ENCODE measurements at places on chromosomes 12 and 14.

DNA sequence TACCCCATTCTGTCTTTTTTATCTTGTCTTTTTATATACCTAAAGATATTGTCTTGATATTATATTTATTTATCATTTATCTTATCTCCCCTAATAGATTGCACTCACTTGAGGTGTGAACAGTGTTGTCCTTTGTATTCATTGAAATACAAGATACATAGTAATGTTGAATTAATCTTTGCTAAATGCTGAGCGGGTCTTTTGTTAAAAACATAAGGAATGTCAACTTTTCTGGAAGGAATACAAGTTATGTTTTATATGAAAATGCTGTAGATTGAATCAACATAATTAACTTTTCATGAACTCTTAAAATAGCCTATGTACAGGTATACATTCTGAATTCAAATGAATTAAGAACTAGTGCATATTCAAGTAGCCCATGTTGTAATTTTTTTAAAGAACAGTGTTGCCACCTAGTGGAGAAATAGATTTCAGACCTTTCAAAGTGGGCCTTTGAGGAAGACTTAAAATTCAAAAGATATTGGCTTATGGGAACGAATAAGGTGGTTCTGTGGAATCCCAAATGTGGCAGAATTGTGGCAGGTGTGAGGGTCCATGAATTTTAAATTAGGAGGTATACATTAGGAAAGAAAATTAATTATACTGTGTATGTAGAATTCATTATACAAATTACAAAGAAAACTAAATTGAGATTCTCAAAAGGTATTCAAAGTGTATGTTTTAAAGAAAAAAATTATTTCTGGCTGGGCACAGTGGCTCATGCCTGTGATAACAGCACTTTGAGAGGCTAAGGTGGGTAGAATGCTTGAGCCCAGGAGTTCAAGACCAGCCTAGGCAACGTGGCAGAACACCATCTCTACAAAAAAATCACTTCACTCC, 19.1 kb downstream of the BBOF1 start:
- DNase-seq: no peak

DNA sequence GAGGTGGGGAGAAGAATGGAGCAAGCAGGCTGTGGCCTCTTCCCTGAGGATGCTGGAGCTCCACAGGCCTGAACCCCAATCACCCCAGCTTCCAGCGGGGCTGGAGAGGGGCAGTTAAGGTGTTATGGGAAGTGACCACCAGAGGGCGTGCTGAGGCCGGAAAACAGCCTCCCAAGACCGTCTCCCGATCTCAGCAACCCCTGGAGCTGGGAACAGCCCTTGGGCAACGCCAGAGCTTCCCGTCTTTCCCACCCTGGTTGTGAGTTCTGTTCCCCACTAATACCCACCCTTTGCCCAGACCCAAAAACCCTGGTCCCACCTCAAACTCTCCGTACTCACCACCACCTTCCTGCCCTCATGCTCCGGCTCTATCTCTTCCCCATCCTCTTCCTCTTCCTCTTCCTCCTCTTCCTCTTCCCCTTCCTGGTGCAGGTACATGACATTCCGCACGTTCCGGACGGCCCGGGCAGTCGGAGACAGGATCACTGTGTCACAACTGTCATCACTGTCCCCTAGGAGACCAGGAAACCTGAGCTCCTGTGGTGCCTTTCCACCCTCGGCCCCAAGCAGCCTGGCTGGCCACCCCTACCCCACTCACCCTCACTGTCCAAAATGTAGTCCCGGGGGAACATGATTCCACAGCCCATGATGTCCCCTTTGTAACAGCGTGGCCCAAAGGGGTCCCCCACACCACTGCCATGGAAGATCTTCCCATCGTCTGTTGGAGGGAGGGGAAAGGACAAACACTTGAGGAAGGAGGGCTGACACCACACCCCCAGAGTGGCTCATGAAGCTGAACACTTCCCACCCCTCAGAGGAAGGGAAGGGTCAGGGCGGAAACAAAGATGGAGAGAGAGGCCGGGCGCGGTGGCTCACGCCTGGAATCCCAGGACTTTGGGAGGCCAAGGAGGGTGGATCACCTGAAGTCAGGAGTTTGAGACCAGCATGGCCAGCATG, 12.9 kb downstream of the SPRYD3 start:
- peak; percentile 44 for DNase-seq

GRCh38 chr12:64265839-64266238, 43.7 kb upstream of the KICS2 start:
- no peak for DNase-seq

DNA sequence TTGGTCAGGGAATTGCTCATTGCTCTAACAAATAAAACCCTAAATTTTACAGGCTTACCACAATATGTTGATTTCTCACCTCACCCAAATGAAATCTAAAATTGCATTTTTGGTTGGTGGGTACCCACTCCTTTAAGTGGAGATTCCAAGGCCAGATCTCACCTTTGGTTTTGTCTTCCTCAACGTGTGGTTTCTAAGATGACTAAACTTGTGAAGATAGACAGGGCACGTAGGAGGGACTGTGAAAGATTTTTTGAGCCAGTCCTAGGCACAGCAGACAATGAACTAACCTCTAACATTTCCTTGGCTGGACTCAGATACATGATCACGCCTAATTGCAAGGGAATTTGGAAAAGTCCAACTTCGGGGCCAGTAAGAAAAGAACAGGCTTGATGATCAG, 1003.9 kb downstream of the FLRT2 start:
- DNase-seq: no peak

DNA sequence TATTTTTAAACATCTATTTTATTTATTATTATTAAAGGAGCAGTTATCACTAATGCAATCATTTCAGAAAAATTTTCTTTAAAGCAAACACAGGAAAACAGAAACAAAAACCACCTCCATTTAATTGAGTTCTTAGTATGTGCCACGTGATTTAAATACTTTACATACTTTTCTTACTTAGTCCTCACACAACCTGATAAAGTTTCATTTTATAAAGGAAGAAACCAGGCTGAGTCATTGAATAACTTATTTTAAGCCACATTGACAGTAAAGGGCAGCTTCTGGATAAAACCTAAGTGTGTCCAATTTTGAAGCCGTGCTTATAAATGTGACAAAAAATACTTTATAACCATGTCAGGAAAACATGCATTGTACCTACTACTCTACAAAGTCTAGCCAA, 57.1 kb upstream of the PCED1B start:
- no peak for DNase-seq

- DNase-seq: no peak
Observed at GRCh38 chr12:70268972-70269371, 25.7 kb downstream of the CNOT2 start.

DNA sequence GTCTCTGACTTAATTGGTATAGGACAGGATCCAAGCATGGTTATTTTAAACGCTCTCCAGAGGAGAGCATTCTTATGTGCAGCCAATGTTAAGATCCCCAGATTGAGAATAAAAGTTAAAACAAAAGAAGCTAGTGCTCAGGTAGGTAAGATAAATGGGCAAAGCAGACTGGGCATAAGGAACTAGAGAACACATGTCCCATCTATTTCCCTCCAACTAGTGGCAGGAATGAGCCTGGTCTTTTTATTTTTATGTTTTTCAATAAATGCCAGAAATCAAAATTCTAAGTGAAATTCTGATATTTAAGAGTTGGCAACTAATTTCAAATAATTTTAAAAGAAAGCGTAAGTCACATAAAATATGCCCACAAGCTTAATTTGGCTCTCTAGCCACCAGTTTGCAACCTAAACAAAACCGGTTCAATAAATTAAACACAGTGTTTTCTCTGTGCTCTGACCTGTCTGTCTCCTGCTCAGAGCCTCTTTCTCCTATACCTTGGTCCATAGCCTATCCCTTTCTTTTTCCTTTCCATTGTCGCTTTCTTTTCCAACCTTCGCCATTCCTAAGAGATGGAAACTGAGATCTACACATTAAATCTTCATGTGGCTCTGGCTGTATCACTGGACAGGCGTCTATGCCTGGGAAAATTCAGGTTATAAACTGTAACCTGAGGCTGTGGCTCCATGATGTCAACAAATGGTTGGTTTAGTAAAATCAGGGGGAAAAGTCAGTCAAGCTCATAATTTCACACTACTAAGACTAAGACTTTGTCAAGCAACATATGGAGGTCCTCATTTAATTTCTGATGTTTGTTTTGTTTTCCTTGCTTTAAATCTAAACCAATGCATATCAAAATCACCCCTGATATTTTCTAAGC, 5.5 kb downstream of the SLC38A1 start:
- DNase-seq: no peak

DNA sequence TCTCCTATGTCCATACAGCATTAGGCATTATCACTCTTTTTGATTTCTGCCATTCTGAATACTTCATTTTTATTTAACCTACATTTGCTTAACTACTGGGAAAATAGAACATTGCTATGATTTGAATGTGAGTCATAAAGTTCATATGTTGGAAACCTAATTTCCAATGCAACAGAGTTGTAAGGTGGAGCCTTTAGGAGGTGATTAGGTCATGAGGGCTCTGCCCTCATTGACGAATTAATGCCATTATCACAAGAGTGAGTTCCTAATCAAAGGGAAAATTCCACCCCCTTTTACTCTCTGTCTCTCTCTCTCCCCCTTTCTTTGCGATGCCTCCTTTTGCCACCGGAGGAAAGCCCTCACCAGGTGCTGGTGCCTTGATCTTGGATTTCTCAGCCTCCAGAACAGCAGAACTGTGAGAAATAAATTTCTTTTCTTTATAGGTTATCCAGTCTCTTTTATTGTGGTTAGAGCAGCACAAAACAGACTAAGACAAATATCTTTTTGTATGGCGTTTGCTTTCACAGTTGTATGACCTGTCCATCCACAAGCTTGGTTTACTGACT, 180.1 kb upstream of the ARID2 start:
- DNase-seq: no peak

DNA sequence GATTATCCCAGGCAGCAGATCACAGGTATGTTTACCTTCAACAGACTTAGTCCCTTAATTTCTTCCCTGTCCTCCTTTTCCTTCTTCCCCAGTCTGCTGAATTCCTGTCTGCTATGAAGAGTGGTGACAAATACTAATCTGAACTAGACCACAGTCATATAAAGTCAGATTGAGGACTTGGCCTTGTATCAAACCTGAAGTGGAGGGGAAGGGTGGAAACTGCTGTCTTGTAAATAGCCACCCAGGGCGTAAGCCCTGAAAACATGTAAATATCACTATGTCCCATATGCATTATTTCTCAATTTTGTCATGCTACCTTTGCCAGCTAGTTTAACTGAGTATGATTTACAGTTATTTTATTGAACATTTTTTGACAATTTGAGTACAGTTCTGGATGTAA, 368.0 kb downstream of the CCDC91 start:
- no peak for DNase-seq

- DNase-seq: no peak
Observed at GRCh38 chr12:114864837-114865551, 181.0 kb upstream of the TBX3 start.

- no peak for DNase-seq
Observed at GRCh38 chr14:75579882-75580281, 1.5 kb downstream of the FLVCR2 start.

DNA sequence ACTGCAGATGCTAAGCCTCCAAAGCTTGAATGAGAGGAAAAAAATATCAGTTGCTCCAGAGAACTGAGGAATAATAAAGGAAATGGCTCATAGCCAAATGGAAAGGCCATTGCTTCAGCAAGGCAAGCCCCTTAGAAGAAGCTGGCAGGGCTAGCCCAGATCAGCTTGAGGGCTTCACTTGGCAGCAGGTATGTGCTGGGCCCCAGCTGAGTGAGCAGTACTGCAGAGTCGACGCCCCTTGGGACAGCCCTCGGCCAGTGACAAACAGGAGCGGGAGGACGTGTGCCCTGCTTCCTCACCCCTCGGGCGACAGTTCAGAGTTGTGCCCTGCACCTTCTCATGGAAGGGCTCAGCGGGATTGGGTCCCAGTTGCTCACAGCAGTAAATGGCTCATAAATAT, 1031.2 kb upstream of the TMEM132C start:
- no peak for DNase-seq
